ENCODE measurements at places on chromosomes 7 and 10.

DNA sequence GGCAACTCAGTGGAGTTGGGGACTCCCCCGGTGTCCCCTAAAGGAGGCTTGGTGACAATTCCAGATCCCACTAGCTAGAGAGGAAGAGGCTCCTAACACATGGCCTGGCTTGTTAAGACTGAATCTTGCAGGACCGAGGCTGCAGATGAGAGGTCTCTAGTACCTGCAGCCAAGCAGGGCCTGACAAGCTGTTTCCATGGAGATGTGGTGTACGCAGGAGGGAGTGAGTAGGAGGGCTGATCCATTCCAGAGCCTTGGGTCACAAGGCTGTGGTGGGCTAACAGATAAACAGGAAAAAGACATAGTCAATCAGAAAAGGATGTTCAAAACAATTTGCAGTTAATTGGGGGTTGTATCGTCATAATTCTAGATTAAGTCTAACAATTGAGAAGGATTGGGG is 77.3 kb upstream of the MKLN1 start:
- DNase-seq: no peak

- no peak for DNase-seq
These were observed 4.6 kb upstream of the NOM1 start for GRCh38 chr7:156944876-156945275.

DNA sequence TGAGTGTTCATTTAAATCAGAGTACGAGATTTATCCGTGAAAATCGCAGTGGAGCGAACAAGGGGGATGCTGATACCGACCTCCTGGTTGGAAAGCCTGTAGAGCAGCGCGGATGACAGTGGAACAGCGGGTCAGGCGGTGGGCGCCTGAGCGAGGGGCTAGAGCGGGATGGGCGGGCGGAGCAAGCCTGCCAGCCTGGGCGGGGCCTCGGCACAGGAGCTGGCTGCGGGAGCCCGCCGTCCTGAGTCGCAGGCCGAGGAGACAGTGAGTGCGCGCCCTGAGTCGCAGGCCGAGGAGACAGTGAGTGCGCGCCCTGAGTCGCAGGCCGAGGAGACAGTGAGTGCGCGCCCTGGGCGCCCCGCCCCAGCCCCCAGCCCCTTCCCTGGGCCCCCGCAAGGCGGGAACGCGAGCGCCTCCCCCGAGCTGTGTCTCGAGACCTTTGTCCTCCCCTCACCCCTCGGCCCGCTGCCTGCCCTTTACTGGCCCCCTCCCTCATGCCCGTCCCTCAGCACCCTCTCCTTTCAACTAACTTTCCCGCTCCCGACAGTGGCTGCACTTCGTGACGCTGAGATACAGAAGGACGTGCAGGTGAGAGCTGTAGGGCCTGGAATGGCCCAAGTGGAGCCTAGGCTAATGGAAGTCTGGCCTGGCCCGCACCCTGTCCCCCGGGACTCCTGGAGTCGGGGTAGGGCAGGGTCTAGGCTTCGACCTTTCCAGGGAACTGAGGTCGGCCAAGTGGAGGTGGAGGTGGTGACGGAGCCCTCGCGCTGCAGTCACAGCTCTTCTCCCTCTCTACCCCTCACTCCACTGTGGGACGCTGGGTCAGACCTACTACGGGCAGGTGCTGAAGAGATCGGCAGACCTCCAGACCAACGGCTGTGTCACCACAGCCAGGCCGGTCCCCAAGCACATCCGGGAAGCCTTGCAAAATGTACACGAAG is at the start of gene AS3MT:
AS3MT (plus strand) TSS at position 213 of the 941 bp plus-strand sequence; CDS start at position 336, 123 bp downstream.
- peak; percentile 34 for DNase-seq

DNA sequence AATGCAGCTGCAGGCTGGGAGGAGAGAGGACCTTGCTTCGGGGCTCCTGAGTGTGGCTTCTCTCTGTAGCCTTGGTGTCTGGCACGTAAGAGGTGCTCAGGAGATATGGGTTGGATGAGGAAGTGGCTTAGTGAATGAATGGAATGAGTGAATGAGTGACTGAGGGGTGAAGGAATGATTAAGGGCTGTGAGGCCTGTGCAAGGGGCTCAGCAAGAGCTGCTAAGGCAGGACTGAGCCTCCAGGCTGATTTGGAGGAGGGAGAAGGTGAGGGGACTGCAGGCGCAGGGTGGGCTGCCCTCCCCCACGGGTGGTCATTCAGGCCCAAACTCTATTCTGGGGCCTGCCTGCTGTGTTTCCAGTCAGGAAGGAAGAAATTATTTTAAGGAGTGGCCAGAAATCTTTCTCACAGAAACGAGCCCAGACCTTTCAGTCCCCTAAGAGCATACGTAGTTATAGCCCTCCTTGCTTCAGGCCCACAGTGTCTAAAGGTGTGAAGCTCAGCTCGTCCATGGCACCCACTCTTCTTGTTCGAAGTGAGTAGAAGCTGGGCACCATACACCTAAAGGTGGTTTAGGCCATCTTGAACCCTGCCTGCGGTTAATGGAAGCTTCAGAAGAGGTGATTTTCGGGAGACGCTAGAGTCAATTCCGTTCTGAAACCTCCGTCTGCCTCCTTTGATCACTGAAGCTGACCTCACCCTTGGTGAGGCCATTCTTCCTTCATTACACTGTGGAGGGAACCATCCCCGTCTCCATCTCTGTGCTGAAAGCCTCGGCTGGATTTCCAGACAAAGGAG is 49.5 kb upstream of the SAMD8 start:
- no peak for DNase-seq

DNA sequence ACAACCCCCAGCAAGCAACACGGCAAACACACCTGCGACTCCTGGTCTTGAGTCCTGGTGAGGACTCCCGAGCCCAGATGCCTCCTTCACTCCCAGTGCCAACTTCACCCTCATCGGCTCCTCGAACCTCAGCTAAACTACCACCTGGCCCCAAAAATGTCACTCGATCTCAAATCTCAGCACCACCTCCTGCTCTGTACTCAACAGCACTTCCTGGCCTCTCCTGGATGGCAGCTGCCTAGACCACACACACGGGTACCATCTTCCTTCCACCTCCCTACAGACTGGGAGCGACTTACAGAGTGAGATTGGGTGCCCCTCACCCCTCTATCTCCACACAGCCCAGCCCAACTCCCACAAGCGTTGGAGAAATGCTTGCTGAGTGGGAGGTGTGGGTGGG is 123.9 kb upstream of the MGMT start:
- DNase-seq: no peak

GRCh38 chr7:74031403-74032190 is 3.6 kb downstream of the ELN start:
- no peak for DNase-seq

GRCh38 chr7:4629287-4629895 is 52.7 kb upstream of the FOXK1 start:
- no peak for DNase-seq

- DNase-seq: no peak
These were observed 22.0 kb downstream of the IMMP2L start for GRCh38 chr7:111540199-111540815.

DNA sequence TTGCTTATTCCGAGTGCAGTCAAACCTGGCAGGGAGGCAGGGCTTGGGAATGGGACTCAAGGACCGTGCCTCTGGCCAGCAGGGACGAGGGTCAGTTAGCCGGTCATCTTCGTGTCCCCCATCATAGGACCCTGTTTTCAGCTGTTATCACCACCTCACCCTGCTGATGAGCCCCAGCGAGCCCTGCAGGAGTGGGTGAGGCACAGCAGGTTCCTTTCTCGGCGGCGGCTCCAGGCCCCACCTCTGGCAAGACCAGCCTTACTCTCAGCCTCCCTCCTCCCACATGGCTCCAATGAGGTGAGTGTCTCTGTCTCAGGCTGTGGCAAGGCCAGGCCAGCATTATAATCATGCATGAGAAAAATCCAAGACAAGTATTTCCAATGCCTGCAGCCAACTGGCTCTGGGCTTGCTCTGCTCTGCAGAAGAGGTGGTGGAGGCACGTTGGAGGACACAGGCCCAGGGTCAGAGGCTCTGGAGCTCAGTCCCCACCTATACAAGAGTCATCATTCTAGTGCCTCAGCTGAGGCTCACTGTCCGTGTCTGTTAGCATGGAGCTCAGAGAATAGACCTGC is 15.7 kb downstream of the PKD1L1 start:
- no peak for DNase-seq

DNA sequence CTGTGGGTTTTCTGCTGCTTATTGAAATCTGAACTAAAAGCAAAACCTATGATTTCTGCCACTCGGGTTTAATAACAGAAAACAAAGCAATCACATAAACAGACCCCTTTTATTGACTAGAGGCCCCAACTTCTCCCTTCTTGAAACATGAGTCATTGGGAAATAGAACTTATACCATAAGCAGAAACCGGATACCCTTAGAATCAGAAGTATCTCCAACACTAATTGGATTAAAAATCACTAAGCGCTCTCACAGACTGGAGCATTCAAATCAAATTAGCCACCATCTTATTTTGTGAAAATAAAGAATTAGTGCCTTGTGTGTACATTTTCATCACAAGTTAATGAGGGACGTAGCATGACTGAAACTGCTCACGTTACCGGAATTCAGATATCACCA is 206.9 kb downstream of the WDR11 start:
- no peak for DNase-seq

GRCh38 chr7:68700414-68700813 is 897.9 kb upstream of the AUTS2 start:
- no peak for DNase-seq

DNA sequence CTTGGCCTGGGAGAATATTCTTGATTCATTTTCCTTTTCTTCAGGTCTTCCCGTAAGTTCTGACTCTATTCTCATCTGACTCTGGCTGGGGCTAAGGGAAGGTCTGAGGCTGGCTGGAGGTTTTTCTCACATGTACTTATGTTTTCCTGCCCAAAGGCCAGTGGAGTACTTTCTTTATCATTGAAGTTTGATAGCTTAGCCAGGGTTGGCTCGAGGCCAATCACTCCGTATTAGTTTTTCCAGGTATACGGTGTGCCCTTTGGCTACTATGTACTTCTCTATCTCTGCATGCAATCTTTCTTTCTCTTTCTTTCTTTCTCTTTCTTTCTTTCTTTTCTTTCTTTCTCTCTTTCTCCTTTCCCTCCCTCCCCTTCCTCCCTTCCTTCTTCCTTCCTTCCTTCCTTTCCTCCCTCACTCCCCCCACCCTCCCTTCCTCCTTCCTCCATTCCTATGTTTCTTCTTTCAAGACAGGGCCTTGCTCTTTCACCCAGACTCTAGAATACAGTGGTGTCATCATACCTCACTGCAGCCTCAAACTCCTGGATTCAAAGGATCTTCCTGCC is 26.8 kb upstream of the VKORC1L1 start:
- no peak for DNase-seq

DNA sequence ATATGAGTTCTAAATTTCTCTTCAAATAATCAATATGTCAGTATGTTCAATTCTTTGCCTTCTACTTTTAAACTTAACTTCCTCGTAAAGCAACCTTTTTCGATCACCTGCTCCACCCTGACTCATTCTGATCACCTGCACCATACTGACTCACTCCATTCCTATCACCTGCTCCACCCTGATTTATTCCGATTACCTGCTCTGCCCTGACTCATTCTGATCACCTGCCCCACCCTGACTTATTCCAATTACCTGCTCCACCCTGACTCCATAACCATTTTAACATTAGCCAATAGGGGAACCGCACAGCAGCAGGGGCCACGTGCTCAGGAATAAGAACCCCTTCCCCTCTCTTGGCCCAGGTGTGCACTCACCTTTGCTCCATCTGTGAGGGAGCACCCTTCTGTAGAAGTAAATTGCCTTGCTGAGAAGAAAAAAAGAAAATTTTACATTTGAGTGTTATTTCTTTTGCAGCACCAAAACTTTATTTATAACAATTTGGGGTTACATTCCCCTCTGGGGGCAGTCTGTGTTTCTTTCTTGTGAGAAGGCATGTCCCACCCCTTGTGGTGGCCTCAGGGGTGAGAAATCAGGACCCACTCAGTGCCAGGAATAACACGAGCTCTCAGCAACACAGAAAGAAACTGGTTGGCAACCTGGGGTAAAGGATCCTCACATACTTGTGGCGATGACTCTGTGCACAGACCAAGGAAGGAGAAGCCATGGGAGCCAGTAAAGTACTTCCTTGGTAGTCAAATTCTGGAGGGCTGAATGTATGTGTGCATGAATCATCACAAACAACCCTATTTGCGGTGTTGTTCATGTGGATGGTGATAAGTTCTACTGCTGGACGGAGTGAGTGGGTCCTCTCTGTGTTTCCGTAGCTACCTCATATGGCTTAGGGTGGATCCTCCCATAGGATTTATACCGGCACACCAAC is 29.4 kb upstream of the PPP1R9A start:
- DNase-seq: no peak

GRCh38 chr7:107687656-107688055 is 27.0 kb downstream of the SLC26A4 start:
- DNase-seq: no peak

Data from renal cortex interstitium (tissue), 15 donors.